ENCODE measurements at places on chromosomes 4 and X.

- DNase-seq = no peak
Observed at GRCh38 chrX:21998037-21998436, 34.1 kb upstream of the PHEX start.

DNA sequence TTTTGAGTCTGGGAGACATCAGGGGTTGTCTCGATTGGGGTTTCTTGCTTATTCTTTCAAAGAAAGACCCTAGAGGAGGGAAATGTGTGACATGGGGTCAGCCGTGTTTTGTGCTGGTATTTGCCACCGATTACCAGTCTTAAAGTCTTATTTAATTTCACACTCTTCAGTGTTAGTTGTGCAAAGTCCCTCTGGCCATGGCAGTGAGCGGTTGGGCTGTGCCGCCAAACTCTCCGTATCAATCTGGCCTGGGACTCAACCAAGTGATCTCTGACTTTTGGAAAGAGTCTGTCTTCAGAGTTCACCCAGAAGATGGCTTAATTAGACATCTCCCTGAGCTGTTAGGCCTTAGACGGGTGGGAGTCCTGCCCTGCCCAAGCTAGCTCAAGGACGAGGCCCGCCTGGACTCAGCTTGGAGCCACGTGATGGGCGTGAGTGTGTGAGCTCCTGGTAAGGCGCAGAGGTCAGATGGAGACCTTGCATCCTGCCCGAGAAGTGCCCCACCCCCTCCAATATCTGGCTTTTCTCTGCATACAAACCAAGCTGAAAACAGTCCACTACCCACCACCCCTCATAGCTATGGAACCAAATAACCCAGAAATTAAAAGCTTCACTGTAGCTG, 3.8 kb upstream of the PITX2 start:
- no peak for DNase-seq

DNA sequence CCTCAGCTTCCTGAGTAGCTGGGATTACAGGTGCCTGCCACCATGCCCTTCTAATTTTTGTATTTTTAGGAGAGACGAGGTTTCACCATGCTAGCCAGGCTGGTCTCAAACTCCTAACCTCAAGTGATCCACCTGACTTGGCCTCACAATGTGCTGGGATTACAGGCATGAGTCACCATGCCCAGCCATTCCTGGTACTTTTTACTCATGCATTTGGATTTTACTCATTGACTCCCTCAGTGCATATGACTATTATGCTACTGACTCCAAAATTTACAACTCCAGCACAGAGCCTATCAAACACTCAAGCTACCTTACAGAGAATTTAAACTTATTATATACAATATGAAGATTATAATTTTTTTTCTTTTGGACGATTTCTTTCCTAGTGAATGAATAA, 199.9 kb downstream of the CXXC4 start:
- no peak for DNase-seq

DNA sequence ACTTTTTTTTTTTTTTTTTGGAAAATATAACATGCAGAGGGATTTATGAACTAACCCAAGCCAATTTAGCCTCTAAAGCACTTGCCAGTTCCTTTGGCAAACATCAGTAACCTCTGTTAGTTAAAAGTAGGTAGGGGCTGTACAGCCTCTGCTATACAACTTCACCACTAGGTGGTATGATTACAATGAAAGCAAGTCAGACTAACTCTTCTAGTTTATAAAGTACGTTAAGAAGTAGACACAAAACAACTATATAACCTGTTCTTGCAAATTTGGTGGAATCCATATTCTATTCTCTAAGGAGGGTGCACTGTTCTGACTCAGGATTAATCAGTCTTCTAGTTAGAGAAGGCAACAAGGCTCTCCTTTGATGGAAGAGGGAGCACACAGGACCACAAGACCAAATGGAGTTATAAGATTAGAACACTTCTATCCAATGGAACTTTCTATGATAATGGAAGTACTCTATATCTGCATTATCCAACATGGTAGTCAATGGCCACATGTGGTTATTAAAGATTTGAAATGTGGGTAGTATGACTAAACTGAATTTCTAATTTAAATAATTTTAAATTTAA, 12.8 kb downstream of the AIMP1 start:
- peak; percentile 3 for DNase-seq

DNA sequence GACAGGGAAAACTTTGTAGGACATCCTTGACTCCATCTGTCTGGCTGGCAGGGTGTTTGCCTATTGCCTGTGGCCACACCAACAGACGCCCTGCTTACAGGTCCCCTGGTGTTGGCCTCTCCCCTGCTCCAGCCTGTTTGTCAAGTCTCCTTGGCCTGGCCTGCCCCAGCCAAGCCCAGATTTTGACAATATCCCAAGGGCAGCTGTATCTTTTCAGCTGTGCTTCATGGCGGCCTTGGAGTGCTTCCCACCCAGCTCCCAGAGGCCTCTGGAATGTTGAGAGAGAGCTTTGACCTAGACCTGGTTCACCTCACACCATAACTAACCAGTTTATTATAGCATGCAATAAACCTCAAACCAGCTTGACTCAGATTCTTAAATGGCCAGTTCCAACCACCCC, 204.0 kb upstream of the NHS start:
- no peak for DNase-seq

DNA sequence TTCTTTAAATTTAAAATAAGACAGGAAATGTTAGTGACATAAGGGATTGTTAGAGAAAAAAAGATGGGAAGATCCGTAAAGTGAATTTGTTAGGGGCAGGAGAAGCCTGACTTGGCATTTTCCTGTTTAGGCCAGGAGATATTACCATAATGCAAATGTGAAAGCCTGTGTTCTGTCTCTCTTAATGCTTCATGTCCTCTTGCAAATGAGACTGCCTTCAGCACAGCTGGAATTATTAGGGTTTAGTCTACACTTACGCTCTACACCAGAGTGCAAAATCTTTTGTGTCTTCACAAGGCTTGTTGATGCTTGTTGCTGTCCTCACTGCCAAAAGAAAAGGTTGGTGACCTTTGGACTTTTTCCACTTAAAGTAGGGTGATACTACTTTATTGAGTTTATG, 56.8 kb downstream of the JADE1 start:
- DNase-seq = no peak

DNA sequence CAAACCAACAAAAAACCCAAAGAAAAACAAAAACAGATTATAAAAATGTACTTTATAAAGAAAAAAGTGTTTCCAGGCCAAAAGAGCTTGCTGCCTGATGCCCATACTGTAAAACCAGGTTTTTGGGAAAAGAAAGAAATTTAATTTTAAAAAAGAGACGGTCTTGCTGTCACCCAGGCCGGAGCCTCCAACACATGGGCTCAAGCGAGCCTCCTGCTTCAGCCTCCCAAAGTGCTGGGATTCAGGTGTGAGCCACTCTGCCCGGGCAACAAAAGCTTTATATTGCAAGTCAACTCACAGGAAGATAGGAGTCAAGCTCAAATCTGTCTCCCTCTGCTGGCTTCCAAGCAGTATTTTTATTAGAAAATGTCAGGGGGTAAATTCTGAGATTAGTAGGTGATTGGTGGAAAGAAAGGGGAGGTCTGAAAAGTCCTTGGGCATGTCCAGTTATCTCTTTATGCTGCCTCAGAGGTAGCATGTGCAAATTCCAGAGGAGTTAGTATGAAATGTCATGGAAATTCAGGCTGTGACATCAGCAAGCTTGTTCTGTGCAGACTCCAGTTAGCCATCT, 39.4 kb downstream of the MGST2 start:
- no peak for DNase-seq

GRCh38 chrX:136954930-136955329, 74.4 kb upstream of the RBMX start:
- DNase-seq = no peak

- no peak for DNase-seq
Observed at GRCh38 chr4:8228319-8229250, 29.5 kb downstream of the SH3TC1 start.

DNA sequence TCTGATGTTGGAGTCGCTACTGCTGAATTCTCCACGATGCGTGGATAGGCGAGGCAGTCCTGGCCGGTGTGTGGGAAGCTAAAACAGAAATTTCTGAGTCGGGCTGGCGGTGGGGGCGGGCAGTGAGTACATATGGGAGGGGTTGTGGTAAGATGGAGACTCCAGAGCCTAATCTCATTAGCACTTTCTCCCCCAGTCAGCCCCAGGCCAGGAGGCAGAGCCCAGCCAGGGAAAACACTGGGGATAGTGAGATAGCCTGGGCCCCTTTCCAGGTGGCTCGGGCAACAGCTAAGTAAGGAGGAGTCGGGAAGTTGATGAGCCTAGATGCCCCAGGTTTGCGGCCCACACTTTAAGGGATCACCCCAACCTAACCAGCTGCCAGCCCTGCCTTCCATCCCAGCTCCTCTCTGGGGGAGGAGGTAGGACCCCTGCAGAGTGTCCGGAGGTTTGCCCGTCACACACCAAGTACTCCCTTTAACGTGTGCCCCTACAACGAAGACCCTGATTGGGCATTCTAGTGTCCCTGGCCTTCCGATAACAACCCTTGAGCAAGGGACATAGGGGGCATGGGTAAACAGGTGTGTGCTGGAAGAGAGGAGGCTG, 2.4 kb upstream of the LOC101059915 start:
- DNase-seq = no peak

DNA sequence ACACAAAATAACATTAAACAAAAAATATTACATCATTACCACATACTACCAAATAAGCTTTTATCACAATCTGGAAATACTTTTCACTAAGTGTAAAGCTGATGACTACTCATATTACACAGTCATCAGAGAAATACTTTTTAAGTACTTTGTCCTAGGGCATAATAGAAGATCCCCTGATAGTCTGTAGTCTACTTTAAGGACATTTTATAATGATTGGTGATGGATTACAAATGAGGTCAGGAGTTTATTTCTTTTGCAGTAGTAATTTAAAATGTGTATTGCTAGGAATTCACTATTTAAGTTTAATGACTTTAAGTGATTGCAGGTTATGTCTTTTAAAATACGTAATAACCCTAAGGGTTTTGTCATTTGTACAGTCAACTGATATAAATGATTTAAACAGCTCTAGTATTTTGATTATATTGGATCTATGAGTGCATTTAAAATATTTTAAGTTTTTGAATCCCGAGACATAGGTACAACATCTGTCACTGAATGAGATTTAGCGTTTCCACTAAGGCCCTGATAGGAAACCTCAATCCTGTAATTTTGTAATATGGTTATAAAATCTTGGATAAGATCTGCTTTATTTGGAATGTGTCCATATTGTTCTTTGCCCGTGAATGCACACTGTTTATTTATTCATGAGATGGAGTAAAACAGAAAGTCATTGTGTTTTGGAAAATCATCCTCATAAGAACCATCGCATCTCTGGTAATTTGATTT, 189.5 kb downstream of the ARAP2 start:
- peak; percentile 38 for DNase-seq

GRCh38 chrX:131477498-131477897, 66.4 kb upstream of the OR13H1 start:
- no peak for DNase-seq

GRCh38 chrX:20693078-20693477, 426.4 kb upstream of the RPS6KA3 start:
- no peak for DNase-seq

DNA sequence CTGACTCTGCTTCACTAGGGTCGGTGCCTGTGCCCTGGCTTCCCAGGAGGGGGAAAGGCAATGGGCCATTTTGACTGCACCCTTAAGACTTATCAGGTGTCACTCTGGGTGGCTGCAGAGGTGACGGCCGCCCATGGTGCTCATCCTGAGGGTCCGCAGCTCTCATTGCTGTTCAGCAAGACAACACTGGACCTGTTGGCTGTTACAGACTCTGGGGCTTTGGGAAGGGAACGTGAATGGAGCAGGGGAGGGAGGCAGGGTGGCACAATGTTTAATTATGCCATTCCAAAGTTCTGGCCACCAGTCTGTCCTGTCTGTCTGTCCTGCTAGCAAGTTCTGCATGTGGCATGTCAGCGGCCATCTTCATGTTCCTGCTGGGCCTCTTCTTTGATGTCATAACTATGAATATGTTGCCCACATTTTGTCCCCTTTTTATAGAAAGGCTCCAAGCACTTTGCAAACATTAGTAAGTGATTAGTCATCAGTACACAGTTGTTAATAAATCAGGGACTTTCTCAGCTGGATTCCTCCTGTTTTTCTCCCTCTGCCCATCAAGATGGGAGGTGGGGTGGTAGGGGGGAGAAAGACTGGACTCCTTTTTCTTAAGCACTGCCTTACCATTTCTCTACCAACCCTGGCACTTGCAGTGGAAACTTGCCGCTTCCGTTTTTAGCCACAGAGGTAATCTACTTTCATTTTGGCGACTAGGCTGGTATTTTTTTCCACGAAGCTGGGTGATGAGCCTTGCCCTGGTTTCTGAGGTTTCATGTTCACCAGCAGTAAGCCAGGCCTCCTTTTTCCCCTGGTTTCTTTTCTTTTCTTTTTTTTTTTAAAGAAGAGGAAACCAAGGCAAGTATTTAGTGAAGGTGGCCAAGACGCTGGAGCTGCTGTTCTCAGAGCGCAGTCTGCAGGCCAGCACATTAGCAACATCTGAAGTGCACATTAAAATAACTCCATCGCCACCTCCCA, 88.6 kb upstream of the TRIM2 start:
- DNase-seq = no peak
